H4 (cell line): ENCODE measurements at places on chromosomes 12 and 14. TPM values are rescaled to one million over a fixed set of nuclear protein-coding genes. Genes with fewer than 3 reads are reported as not detected.

DNA sequence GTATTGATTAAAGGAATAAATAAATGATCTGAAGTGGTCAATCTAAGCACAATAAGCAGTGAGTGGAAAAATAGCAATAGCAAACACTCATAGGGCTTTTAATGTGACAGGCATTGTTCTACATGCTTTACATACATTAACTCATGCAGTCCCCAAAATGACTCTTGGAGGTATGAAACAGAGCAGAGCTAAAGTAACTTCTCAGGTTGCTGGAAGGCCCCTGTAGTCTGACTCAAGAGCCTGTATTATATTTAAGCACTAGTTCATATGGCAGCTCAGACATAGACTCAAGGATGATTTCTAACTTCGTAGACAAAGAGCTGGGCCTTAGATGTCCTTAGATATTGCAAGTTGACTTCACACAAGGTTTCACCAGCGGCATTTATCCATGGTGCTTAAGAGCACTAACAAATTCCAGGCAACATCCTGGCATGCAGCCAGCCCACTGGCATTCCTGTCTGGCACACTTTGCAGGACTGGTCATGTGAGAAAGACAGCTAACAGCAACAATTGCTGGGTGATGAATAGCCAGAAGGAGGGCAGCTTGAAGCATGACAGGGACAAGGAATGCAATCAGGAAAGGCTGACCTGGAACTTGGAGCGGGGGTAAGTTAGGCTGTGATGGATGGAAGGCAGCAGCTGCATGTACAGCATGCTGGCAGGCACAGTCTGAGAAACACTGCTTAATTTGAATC, 22.9 kb upstream of the KTN1 start:
- peak; percentile 93 for DNase-seq

GRCh38 chr12:115313929-115314328, 630.0 kb upstream of the TBX3 start:
- DNase-seq, result peak; percentile 25

GRCh38 chr12:127162307-127162706, 1104.7 kb upstream of the TMEM132C start:
- no peak for DNase-seq

GRCh38 chr12:55926738-55927587, 731 bp downstream of the PYM1 start:
- DNase-seq, result peak; percentile 92

Gene GLIPR1L1
- not detected in 2 replicates for total RNA-seq
